ENCODE measurements at places on chromosomes 1 and 21.

DNA sequence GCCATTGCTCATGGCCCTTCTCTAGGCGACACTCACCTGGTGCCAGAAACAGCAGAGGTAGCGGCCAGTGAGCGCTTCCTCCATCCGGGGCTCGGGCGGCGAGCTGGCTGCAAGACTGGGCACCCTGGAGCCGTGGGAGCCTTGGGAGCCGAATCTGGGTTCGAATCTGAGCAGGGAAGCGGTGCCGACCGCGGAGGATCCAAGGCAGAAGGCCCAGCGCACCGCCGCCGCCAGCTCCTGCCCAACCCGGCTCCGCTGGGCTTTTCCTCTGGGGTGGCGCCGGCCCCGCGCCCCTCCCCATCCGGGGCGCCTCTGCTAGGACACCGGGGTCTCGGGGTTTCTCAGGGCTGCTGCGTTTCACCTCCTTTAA is 1.7 kb upstream of the PRDM16 start:
- DNase-seq, result no peak

- DNase-seq, result no peak
Observed at GRCh38 chr1:93828367-93828755, 50.6 kb downstream of the DNTTIP2 start.

GRCh38 chr1:20921285-20921684 is 134.2 kb upstream of the HP1BP3 start:
- DNase-seq, result no peak

- no peak for DNase-seq
Observed at GRCh38 chr1:163361123-163361934, 39.6 kb downstream of the NUF2 start.

All from stimulated activated CD4-positive, alpha-beta T cell treated with anti-CD3 and anti-CD28 coated beads, Interleukin-1b, Interleukin-23, amount 100 ng/mL, for 4 hours (primary cell).